ENCODE measurements at places on chromosomes 5 and 9.
A peak's percentile ranks its signal among the peaks of the same experiment; 100 is the strongest.

DNA sequence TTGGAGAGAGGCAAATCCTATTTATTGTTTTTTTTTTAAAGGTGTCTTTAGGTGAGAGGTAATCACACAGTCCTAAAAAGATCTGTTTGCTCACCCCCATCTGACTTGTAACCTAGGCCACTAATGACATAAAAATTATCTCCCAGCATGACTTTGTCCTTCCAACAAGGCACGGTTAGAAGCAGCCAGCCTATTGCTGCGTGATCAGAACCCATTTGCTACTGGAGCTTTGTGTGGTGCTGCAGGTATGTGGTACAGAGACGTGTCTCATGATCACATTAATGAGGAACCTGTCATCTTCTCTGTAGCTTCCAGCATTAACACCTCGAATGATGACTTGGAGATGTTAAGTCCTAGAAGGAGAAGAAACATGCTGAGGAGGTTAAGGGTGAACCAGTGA lies 555.8 kb upstream of the TLE4 start:
- no peak for DNase-seq

GRCh38 chr5:40221796-40222195 lies 457.9 kb upstream of the PTGER4 start:
- DNase-seq, result no peak

GRCh38 chr5:33441241-33442177 lies 744 bp downstream of the TARS1 start:
- no peak for DNase-seq

DNA sequence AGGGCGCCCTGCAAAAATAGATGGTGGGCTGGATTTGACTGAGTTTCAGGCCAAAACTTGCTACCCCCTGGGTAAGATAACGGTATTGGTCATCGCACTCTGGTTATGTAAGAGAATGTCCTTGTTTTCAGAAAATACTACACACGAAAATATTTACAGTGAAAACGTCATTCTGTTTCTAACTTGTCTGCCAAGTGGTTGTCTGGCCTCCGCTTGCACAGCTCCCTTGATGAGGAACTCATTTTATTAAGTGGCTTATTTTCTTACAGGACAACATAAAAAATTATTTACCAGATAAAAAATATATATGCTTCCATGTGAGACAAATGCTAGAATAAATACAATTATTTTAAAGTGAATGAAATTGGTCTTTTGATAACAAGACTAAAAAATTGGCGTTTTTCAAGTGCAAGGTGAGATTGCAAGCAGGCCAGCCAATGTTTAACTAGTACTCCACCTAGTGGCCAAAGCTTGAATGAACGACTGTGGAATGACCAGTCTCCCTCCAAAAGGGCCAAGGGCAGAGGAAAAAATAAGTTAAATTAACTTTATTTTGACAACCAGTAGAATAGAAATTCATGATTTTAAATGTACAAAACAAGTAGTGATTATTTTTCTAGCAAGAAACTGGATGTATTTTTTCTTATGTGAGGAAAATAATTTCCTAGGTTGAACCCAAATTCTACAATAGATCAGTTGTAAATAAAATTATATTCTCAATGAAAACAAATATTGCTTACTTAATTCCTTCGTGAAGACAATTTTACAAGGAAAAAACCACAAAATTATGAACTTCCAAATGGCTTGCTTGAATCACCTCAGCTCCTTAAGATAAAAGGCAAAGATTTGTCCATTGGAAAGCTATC lies 93.2 kb downstream of the ZFAND5 start:
- DNase-seq, result no peak

DNA sequence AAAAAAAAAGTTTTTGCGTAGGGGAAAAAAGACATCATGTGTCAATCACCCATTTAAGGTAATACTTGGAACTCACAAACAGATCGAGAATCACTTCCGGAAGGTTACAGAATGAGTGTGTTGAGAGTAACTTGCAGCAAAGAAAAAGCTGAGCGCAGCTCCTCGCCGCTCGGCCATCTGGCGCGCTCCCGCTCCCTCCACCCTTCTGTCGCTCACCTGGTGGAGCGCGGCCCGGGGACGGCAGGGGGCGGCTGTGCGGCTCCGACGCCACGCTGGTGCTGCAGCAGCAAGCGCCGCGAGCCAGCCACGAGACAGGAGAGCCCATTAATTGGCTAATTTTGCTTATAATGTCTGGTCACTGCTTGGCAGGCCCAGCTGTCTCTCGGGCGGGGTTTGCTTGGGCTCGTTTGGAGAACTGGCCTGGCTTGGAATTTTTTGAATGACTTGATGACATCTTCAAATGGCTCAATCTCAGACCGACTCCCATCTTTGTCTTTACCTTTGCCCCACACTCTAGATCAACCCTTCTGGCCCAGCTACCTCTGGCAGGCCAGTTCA lies 601.8 kb downstream of the CCDC171 start:
- DNase-seq, result peak; percentile 39

DNA sequence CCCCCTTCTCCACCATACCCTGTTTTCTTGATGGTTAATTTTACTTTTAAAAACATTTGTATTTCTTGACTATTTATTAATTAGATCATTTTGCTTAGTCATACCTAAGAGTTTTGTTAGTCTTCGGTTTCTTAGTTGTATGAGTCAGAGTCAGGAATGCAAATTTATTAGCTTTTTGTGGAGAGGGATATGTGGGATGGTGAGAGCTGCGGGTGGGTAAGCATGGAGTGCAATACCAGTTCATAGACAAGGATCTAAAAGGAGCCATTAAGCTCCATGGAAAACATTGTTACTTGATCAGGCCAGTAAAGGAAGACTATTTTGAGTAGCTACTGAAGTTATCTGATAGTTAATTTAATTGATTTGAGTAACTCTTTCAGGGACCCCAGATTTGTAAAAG lies 77.5 kb downstream of the ZSWIM6 start:
- no peak for DNase-seq

- DNase-seq, result no peak
These were observed 35.2 kb downstream of the SETX start for GRCh38 chr9:132319421-132320110.

DNA sequence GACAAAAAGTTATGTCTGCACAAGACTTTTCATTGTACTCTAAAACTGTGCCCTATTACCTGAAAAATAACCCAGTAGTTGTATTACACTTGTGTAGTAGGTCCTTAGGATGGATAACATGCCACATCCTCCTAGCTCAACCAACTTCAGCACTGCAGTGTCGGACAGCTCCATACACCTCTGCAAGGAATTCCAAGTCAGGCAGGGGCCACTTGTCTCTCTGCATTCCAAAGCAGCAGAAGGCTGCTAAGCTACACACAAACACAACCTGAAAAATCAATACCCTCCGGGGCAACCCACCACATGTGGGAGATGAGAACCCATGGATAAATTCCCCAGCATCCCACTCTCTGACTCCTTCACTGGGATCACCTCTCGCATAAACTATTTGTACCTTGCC lies 50.2 kb downstream of the MED10 start:
- DNase-seq, result no peak

DNA sequence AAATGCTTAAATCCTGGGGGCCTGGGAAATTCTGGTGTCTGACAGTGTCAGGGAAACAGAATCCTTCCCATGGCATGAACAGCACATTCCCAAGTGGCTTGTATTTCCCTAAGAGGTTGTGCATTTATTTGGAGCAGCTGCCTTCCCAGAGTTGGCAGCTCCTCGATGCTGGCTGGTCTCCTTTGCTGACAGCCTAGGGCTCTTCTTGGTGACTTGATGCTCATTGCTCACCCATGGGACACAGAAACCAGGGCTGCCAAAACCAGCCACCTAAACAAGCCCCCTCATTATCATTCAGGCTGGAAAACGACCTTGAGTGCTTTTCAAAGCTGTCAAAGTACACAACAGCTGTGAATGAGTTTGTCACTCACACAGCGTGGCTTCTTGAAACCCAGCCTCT lies 24.2 kb downstream of the ENHO start:
- DNase-seq, result no peak

DNA sequence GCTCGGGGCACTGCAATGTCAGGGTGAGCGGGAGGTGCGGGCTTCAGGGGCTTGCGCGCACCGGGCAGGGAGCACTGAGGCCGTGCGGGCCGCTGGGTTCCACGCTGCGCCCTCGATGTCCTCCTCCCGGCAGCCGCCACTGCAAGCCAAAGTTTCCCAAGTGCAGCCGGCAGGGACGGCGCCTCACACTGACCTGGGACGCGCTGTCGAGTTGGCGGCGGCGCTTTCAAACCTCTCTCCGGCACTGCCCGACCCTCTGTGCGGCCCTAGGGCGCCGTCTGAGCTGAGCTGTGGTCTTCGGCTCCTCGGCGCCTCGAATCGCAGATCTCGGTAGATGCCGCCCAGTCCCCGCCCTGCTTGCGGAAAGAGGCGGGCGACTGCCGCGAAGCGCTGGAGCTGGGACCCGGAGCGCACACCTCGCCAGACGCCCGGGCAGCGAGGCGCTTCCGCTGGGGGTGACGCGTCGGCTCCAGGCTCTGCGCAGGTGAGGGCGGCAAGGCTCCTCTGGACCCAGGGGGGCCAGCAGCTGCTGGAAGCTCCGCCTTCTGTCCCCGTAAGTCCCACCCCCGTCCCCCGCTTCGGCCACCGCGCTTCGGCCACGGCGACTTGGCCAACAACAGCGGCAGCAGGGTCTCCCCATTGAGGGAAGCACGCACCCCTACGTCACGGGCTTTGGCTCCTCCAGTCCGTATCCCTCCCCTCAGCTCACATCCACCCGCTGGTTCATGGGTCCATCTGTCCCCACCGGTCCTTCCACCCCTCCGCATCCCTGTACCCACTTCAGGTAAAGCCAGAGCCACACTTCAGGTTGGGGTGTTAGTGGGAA lies at the start of gene ANKRD34B:
TSS of gene ANKRD34B (minus strand) at position 320 of the 826 bp plus-strand sequence. CDS start 10,261 bp downstream, outside the sequence.
- peak; percentile 36 for DNase-seq

DNA sequence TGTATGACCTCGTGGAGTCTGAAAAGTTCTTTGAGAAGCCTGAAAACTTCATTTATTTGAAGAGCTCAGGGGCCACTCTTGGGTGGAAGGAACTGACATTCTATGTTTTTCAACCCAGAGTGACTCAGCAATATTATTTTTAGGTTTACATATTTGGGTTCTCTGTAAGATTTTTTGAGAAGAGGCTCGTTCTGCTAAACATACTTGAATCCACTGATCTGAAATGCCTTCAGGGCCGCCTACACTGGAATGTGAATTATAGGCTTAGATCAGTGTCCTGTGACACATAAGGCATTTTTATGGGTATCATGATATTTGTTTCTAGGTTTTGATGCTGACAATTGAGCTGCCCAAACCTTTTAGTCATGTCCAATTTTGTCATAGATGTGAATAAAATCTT lies 86.2 kb downstream of the PSAT1 start:
- no peak for DNase-seq

Data from stimulated activated CD8-positive, alpha-beta memory T cell treated with anti-CD3 and anti-CD28 coated beads, Interleukin-2, amount 100 ng/mL, for 48 hours (primary cell).